Esophagus mucosa (tissue), 1 donor: ENCODE measurements at places on chromosomes 4 and X. TPM values are rescaled to one million over a fixed set of nuclear protein-coding genes. Genes with fewer than 3 reads are reported as not detected.

DNA sequence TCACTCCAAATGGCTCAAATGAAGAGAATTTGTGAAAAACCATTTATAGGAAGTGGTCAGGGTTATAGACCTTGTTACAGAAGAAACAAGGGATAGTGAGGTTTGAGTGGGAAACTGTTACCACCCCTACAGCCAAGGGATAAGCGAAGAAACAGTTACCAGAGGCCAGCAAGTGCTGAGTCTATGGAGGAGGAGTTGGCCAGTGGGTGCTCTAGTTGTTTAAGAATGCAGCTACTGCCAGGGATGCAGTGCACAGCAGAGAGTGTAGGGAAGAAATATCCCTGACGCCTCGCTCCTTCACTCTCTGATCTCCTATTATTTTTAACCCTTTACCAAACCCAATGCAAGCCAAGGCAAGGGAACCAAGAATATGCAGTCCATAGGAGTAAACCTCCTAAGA, 15.2 kb upstream of the SYTL4 start:
- ATAC-seq: no peak

Gene MAGEB6
- not detected for total RNA-seq

GRCh38 chr4:152938237-152938947, 2.3 kb downstream of the FHDC1 start:
- no peak for ATAC-seq

GRCh38 chr4:91454111-91454510, 849.7 kb upstream of the GRID2 start:
- ATAC-seq: no peak

Gene GNL3L
- 25.7 TPM for total RNA-seq

Gene GPR143
- 2.8 TPM for total RNA-seq

DNA sequence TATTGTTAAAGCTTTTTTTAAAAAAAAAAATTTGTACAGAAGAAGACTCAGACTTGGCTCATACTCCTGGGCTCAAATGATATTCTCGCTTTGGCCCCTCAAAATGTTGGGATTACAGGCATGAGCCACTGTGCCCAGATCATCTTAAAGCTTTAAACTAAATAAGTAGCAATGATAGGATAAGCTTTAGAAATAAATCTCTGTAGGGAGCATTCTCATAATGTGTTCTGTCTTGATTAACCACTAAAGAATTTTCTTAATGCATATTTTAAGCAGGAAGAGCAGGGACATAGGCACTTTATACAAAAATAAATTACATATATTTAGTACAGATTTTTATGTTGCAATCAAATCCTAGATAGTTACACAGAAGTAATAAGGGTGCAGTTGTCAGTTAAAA, 667.2 kb downstream of the GRID2 start:
- no peak for ATAC-seq

DNA sequence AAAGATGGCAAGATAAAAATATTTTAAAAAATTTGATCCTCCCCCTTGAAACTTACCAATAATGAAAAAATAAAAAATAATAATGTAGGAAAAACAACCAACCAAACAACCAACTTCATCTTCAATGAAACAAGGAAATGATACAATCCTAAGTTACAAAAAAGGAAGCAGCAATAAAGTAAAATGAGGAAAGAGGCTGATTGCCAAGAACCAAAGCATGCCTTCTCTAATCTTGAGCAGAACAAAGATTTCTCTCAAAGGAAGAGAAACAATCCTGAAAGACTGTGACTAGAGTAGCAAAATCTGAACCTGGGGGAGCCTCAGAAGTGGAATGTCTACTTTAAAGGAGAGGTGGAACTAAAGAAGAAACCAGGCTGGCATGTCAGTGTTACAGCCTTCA, 10.9 kb upstream of the WDFY3 start:
- no peak for ATAC-seq

DNA sequence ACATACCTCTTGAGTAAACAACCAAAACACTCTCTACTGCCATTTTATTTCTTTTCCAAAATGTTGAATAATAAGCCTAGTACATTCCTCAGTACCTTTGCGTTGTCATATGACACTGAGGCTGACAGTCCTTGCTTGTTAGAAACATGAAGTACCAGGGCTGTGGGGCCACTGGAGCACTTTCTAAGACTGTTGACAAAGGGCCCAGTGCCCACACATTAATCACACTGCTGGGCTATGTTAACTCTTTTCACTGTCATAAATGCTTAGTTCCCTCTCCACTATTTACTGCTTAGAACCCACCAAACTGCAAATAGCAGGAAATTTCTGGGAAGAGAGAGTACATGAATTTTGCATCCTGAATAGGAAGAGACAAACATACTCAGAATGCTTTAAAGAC, 57.1 kb downstream of the FAM47B start:
- no peak for ATAC-seq

Gene CXCL6
- 1.4 TPM for total RNA-seq

DNA sequence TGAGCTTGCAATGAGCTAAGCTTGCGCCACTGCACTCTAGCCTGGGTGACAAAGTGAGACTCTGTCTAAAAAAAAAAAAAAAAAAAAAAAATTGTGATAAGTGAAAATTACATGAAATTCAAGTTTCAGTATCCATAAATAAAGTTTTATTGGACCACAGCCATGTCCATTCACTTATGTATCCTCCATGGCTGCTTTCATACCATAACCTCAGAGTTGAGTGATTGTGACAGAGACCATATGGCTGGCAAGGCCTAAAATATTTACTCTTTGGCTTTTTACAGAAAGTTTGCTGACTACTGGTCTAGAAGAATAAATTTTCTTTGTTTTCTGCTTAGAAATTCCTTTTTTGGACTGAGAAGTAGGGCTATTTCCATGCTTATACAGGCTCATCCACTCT, 11.8 kb upstream of the SHISA3 start:
- ATAC-seq: no peak

Gene MXRA5
- total RNA-seq: 3.9 TPM

Gene EGFL6
- total RNA-seq: 4.4 TPM

GRCh38 chrX:146036000-146036399, 218.4 kb downstream of the SLITRK2 start:
- ATAC-seq: no peak

Gene CT45A10
- not detected for total RNA-seq

DNA sequence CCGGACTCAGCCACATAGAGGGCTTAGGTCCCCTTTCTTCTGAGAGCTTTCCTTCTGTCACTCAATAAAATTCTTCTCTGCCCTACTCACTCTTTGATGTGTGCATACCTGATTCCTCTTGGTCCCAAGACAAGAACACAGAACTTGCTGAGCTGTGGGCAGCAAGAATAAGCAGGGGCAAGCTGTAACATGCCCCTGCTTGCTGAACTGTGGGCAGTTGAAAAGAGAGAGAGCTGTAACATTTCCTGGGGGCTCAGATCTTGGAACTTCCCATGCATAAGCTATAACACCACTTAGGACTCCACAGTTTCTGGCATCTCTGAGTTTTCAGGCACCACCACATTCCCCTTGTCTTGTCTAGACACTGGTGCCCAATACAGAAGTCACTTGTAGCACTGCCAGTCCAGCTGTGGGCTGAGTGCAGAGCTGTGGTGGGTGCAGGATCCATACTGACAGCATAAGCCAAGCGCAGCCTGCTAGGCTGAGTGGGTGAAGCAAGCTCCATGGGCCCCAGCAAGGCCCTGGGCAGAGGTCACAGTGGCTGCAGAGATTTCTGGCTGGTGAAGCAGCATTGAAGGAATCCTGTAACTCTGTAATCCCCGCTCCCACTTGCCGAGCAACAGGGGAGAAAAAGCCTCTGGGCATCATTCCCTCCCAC, 241.2 kb downstream of the PCDH10 start:
- no peak for ATAC-seq

Gene NPY2R
- total RNA-seq: not detected

Gene CLIC2
- total RNA-seq: 2.5 TPM

DNA sequence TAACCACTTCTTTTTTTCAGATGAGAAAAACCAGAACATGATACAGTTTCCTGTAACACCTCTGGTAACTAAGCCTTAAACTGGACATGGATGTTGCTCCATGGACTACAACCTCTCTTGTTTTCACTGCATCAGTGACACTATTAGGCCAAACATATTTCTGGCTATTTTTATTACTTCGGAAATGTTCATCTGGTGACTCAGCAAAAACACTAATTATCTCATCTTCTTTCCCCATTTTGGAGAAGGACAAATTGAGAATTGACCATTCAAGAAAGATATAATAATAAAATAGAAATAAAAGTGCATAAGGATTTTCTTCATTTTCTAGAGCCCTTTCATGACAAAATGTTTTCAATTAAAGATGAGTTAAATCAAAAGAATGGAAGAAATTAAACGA, 361.9 kb upstream of the TECRL start:
- no peak for ATAC-seq

DNA sequence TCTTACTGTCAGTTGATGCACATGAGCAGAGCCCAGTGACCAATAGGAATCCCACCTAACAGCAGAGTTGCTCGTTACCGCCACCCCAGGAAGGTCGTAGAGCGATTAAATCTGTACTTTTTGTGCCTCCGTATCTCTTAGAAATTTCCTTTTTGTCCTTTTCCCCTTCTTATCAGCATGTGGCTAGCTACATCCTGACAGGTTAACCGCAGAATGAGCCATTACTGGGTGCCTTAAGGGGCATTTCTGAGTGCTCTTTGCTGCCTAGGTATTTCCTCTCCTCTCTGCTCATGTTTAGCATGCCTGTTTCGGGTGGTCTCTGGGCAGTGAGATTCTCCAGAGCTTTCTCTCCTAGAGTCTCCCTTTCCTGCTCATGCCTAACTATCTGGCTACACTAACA, 530.5 kb downstream of the FAM133A start:
- ATAC-seq: no peak
